Kidney glomerular epithelial cell (primary cell): ENCODE measurements at places on chromosomes 2 and 18.

DNA sequence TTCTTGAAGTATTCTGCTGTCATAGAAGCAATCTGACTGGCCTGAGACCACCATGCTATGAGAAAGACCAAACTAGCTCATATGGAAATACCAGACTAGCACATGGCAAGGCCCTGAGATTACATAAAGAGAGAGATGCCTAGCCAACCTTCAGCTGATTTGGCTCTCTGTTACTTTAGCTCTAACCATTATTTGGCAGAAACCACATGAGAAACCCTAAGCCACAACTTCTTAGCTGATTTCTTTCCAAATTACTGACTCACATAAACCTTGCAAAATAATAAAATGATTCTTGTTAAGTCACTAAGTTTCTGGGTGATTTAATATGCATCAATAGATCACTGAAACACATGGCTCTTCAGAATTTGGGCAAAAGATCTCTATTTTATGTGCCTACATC, 295.0 kb upstream of the ZNF521 start:
- no peak for DNase-seq

DNA sequence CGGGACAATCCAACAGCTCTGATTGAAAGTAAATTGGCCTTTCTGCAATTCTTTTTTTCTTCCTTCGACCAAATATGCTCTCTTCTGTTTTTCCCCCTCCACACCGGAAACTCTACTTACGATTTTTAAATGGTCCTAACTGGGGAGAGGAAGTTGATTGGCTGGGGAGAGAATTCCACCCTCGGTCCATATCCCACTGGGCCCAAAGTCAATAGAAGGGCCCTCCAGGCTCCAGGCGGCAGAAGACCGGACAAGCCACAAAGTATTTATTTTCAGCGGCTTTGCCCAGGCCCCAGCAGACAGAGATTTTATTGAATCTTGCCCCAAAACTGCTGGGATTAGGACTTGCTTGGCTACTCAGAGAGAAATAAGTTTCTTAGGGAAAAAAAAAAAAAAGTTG, 37.1 kb upstream of the SMAD7 start:
- no peak for DNase-seq

DNA sequence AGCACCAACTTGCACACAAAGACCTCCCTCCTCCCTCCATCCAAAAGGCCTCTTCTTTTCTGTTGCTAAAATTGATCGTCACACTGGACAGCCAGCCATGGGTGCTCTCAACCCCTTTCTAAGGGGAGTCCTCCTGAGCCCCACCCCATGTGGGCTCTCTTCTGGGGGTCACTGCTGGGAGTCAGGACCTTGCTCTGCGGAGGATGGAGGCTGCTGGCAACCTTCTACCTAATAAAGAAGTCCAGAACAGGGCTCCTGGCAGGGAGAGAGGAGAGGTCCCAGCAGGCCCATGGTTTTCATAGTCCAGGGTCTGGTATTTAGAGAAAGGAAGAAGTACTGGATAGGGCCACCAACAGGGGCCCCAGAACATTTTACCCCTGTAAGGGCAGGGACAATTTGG, 67.6 kb upstream of the OTOS start:
- DNase-seq: no peak

GRCh38 chr18:361941-362310, 94.1 kb upstream of the THOC1 start:
- no peak for DNase-seq

- DNase-seq: no peak
Observed at GRCh38 chr2:5969303-5969702, 277.1 kb downstream of the SOX11 start.

GRCh38 chr18:22159014-22159413, 10.4 kb upstream of the GATA6 start:
- no peak for DNase-seq

- no peak for DNase-seq
Observed at GRCh38 chr18:13437034-13437433, 218.5 kb downstream of the LDLRAD4 start.

DNA sequence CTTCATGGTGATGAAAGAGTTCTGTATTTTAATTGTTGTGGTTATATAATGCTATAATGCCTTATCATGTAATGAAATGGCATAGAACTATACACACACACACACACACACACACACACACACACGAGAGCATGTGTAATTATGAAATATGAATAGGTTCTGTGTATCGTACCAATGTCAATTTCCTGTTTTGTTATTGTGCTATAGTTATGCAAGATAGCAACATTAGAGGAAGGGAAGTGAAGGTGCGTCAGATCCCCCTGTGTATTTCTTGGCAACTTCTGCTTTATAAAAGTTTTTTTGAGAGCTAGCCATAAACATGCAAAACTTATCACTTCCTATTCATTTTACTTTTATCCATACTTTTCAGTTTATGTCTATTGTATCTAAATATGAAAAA, 60.7 kb upstream of the ARHGAP15 start:
- no peak for DNase-seq

- DNase-seq: no peak
Observed at GRCh38 chr2:15145046-15145817, 415.9 kb downstream of the NBAS start.

DNA sequence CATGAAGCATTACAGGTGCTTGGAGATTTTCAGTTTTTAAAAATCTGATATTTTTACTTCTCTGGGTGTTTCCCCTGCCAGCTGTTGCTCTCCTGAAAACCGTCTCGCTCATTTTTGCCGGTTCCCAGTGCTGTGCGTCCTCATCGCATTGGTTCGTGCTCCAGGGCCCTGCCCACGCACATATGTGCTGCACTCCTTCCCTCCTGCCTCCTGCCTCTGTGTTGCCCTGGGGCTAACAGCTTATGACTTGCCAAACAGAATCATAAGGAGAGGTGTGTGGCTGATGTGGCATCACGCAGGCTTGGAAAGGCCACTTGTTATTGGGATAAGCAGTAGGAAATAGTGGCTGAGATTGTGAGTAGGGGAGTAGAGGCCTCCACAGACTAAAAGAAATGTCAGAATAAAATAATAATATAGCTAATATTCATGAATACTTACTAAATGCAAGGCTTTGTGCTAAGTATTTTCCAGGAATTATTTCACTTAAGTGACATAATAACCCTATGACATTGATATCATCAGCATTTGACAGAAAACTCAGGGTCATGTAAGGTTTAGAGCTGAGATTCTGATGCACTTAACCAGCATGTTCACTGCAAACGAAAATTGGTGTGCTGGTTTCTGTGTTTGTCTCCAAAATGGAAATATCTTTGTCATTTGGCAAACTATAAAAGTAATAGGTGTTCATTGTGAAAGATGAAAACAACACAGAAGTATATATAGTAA, 53.5 kb downstream of the SLC4A1AP start:
- DNase-seq: peak; percentile 44

GRCh38 chr18:5759194-5759593, 136.1 kb downstream of the TMEM200C start:
- no peak for DNase-seq

GRCh38 chr2:39632876-39633275, 32.8 kb upstream of the TMEM178A start:
- peak; percentile 42 for DNase-seq

GRCh38 chr18:24071029-24071428, 56.5 kb downstream of the TTC39C start:
- no peak for DNase-seq

DNA sequence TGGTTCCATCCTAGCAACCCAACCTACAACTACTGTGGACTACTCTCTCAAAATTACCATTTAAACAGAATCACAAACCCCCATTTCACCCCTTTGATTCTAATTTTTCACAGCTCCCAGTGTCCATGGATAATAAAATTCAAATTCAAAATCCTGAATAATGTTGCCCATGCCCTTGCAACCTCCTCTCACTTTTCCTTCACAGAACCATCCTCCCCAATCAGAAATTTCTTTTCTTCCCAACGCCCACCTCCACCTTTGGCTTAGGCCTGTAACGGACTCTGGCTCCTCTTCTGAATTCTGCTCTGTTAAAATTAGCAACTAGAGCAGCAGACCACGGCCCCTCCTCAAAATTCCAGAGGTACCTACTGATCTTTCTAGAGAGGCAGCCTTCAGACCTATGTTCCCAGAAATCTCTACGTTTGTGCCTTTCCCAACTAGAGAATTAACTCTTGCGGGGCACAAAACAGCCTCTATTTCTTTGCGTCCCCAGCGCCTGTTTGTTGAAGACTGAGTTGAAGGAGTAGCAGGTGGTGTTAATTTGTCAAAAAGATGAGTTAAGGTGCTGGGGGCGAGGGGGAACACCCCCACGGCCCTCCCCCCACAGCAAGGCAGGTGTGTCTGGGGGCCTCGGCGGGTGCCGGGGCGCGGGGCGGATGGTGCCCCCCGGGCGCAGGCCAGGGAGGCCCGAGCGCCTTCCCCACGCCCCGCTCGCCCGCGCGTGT, 428 bp upstream of the MAP3K20 start:
- no peak for DNase-seq
